ENCODE measurements at places on chromosomes 16 and 17. TPM values are rescaled to one million over a fixed set of nuclear protein-coding genes. Genes with fewer than 3 reads are reported as not detected.
A peak's percentile ranks its signal among the peaks of the same experiment; 100 is the strongest.

DNA sequence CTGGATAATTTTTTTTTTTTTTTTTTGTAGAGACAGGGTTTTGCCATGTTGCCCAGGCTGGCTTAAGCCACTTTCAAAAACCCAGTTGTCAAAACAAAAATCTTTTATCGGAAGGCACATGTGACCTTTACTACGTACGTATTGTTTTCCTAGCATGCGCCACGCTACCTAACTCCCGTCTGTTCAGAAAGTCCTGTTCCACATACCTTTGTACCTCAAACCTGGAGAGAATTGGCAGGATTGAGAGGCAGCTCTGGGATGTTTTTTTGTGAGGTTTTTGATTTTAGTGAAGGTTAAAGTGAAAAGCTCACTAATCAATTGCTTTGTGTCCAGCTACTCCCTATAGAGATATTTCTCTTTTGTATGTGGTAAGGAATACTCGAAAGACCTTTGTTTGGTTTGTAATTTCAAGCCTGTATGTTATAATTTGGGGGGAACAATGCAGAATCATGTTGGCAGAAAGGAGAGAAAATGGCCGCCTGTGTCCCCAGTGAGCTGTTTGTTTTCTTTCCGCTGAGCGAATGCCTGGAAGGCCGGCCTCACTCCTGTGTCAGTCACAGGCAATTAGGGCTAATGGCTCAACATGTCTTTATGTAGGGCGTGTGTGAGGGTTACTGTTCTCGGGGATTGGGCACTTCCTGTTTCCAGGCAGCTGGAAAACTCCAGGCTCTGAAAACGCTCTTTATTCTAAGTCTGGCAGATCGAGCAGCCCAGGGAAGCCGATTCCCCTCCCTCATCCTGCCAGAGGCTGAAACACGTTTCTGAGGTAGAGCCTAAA, 60.8 kb upstream of the CLEC18A start:
- peak overlapping the region; percentile 61 for H3K4me3 ChIP-seq
- peaks cover 38% of the 10 kb centered on the region for H3K4me1 ChIP-seq
- H3K27me3 ChIP-seq: peaks cover 6% of the 10 kb centered on the region
- H3K27ac ChIP-seq: peak overlapping the region; percentile 79
- peaks cover 19% of the 10 kb centered on the region for H3K36me3 ChIP-seq
- DNase-seq: peak; percentile 73

The NOL11 gene
- 56.5 TPM for total RNA-seq

The FAM20A gene
- 24.8 TPM for total RNA-seq

GRCh38 chr16:66543541-66543940, 6.4 kb downstream of the TK2 start:
- no peak for DNase-seq
- peak overlapping the region; percentile 36 for H3K27ac ChIP-seq

The TNFRSF17 gene
- not detected for total RNA-seq

The C17orf50 gene
- not detected for total RNA-seq

All from type B pancreatic cell (in vitro differentiated cells).